ENCODE measurements at places on chromosomes 5 and 9.

- DNase-seq = peak; percentile 48
These were observed 26.3 kb upstream of the TENT4A start for GRCh38 chr5:6686915-6687409.

DNA sequence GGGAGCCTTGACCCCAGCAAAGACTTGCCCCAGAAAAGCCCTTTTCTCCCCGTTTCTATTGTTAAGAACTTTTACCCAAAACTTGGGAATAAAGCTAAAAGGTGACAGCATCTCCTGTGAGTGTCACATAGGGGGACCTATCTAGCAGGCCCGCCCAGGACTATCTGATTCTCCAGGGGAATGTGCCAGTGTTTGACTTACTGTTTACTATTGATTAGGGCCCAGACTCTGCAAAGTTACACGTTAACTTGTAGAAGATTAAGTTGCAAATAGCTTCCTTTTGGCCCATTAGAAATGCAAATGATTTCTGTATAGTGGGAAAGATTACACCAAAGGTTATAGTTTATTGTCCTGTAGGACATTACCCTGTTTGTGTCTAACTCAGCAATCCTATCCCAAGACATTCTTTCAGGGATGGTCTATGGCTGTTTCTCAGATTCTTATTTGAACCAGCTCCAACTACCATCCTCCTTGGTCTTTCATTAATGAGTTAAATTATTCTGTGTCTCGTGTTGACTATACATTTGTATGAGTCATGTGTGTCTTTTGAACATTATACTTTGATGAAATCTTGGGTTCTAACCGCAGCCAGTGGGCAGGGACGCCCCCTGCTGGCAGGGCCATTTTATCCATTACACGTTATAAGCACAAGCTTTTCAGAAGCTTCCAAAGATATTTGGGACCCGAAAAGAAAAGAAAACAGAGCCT, 60.7 kb downstream of the HRH2 start:
- peak; percentile 27 for DNase-seq

GRCh38 chr5:83871533-83872395, 151.1 kb upstream of the HAPLN1 start:
- DNase-seq = no peak

- no peak for DNase-seq
These were observed 295.8 kb downstream of the DEPDC1B start for GRCh38 chr5:60404171-60404570.

GRCh38 chr5:42993516-42994245, 46.4 kb downstream of the ANXA2R start:
- peak; percentile 77 for DNase-seq

DNA sequence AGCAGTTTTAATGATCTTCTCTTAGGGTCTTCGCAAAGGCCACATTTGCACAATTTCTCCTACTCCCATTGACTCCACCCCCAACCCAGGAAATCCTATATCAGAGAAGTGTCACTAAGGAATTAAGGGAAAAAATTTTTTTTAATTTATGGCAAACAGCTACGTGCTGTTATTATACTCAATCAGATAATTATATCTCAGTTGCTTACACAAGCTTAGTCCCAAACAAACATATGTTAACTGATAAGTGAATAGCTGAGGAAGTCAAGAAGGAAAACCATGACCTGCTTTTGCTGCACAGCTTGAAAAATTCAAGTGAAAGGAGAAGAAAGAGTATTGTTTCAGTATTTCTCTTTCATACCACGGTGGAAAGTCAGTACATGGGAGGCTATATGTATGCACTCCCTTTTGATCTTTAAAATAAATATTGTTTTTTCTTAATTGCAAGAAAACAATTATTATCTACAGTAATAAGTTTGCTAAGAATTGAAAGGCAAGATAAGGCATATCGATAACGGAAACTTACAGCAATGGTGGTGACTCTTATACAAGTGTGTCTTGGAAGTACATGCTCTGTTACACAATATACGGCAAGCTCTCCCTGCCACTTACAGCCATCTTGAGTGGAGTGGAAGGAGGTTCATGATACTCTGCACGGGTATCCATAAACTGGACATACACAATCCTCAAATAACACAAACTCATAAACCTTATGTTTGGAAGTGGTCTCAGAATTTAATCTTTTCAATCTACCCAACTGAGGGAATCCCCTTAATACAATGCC, 167.9 kb upstream of the FREM1 start:
- DNase-seq = no peak

DNA sequence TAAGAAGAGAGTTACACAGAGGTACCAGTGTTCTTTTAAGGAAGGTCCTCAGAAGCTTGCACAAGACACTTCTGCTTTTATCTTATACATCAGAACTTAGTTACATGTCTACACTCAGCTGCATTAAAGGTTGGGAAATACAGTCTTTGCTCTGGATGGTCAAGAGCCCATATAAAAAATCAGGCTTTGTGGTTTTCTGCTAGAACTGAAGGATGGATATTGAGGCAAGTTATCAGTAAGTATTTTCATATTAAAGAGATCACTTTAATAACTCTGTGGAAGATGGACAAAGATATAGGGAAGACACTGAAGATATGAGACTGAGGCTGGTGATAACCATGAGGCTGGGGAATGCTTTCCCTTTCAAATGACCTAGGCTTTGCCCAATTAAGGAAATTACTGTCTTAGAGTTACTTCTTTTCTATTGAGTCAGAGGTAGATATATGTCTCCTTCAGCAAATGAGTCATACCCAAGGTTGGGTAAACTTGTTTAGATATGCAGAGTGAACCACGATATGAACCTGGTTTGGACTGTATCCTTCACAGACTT, 87.0 kb upstream of the TNC start:
- peak; percentile 90 for DNase-seq

DNA sequence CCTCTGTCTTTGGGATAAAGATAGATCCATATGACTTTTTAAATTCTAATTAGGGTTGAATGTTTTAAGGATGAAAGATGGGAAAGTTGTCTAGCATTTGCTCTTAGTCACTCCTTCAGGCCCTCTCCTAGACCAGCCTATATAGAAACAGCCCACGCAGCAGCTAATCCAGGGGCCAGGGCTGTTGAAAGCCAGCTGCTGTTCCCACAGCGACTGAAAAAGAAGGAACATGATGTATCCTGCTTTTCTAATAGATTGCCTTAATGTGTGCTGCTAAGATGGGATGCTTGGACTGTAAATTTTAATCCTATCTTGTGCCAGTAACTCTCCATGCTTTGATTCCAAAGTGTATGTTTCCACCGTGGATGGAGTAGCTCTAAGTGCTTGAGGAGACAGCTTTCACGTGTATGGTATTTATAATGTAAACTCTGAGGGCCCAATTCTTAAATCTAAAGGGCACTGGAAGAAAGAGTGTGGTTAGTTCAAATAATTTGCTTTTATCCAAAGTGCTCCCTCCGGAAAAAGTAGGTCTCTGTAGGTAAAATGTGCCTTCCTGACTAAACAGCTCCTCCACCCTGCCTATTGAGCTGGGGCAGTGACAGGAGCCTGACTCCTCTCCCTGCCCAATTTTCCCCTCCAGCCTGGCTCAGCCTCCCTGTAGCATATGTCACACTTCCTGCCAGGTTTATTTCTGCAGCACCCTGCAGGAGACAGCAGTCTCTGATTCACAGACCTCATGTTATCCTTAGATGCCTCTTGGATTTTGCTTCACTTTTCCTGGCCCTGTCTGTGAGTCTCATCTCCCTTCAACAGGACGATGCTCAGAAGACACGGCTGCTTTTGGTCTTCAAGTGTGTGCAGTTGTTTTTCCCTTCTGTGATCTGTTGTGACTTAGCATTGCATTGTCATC, 33.2 kb downstream of the SLC36A1 start:
- peak; percentile 49 for DNase-seq

Measured in fibroblast of skin of scalp (primary cell).